Thymus (tissue), 14 donors: ENCODE measurements at places on chromosomes 16 and 17.

- no peak for DNase-seq
Observed at GRCh38 chr17:48472411-48473281, 42.6 kb upstream of the SKAP1 start.

DNA sequence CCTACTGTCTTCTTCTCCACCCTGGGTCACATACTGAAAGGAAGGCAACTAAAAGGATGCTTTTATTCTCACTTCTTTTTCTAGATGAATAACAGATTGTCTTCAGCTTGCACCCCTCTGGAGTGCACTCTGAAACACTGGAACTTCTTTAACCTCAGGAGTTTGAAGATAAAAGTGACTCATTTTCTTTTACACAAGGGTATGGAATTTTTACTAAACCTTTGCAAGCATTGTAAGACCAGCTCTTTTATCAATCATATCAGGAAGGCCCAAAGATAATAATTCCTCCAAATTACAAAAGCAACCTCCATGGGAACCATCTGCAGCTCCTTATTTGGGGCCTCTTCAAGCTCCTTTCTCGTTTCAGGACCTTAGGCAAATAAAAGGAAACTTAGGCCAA, 193.5 kb upstream of the KIF2B start:
- no peak for DNase-seq

DNA sequence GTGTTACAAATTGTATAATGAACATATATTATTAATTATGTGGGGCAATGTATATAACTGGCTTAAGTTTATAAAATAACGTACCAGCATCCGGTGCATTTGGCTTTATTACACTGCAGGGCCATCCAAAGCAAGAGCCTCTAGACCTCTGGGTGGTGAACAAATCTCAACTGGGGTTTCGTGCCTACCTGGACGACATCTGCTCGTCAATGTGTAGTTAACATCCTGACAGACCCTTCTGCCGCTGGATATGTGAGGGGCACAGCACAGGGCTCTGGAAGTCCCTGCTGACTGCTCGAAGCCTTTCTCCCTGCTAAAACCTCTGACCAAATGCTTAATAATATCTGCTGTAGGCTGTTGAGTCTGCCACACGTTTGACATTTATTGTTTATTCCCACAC, 2.3 kb downstream of the TMEM186 start:
- DNase-seq: no peak

DNA sequence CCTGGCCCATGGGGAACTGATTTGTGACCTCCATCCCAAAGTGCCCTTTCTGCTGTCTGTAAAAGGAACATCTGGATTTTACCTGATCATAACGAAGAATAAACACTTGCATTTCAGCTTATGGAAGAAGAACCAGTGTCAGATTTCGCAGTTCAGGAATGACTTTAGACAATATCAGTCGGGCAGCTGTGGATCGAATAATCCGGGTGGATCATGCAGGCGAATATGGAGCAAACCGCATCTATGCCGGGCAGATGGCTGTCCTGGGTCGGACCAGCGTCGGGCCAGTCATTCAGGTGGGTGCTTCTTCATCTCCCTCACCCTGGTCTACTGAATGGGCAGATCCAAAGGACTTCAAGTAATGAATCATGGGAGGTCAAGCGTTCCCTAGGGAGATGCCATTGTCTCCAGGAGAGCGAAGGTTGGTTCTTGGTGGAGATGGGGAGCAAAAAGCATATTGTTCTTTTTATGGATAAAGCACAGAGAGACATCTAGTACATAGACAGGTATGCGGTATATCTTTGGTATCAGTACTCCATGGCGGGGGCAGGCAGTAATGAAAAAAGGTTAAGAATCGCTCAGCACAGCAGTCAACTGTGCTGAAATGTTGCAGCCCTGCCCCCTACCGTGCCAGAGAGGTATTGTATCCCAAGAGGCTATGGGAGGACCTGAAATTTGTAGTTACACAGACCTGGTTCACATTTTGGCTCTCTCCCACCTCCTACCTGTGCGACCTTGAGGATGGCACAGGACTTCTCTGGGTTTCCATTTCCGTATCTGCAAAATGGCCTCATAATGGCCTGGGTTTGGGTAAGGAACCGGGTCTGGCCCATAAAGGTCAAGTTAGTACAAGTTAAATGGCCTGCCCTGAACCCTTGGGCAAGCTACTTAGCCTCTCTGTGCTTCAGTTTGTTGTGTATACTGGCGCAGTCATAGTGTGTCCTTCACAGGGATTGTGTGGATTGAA, 4.7 kb downstream of the COQ7 start:
- DNase-seq: peak; percentile 60

DNA sequence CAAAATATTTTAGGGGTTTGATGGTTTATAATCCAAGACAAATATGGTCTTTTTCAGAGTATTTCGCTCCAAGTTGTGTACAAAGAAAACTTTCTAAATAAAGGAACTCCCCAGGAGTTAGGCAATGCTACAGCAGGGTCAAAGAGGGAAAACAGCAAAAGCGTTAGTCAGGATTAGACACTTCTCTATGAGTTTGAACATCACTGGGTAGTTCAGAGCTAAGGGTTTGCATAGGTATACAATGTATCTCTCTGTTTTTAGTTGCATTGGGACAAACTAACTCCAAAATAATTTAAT, 34.8 kb downstream of the FAM20A start:
- no peak for DNase-seq

- no peak for DNase-seq
Observed at GRCh38 chr17:77451245-77451893, 310.6 kb downstream of the SEC14L1 start.

DNA sequence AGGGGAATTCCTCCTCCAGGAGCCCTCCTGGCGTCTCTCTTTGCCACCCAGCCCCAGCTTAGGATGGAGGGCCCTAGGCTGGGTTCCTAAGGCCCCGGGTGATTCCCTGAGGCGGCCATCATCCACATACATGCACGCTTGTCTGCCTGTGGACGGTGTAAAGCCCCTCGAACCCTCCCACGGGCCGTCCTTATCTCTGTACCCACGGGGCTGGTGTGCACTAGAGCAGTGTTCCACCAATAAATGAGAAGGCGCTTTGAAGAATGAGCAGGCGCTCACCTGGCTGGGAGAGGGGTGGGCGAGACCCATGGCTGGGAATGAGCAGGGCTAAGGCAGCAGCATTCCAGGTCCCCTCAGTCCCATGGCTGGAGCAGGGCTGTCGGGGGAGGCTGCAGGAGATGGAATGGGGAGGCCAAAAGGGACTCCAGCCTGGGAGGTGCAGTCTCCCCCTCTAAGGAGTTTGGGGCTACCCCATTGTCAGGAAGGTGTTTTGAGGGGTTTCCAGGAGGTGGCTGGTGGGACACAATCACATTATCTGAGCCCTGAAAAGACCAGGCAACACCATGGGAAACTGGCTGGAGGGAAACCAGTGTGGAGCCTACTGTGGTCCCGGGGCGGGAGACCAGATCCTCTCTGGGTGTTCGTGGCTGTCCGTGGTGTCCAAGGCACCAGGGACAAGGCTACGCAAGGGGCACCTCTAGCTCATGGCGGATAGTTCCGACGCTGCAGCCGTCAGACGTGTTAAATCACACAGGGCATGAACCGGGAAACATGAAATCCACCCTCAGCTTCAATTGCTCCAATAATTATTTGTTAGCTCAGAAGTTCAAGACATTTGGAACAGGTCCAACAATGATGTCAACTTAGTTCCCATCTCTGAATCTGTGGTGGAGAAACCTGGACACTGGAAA, 87.5 kb upstream of the DNAH17 start:
- no peak for DNase-seq

- no peak for DNase-seq
Observed at GRCh38 chr17:65121916-65122806, 15.0 kb upstream of the RGS9 start.

DNA sequence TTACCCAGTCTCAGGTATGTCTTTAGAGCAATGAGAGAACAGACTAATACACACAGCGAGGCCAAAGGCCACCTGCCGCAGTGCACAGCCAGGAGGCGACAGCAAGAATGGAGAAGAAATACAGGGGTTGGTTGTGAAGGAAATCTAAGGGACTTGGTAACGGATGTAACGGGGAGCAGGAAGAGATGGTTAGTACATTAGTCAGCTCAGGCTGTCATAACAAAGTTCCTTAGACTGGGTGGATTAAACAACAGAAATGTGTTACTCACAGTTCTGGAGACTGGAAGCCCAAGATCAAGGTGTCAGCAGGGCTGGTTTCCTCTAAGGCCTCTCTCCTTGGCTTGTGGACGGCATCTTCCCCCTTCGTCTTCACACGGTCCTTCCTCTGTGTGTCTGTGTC, 47.1 kb downstream of the TVP23C start:
- DNase-seq: no peak

DNA sequence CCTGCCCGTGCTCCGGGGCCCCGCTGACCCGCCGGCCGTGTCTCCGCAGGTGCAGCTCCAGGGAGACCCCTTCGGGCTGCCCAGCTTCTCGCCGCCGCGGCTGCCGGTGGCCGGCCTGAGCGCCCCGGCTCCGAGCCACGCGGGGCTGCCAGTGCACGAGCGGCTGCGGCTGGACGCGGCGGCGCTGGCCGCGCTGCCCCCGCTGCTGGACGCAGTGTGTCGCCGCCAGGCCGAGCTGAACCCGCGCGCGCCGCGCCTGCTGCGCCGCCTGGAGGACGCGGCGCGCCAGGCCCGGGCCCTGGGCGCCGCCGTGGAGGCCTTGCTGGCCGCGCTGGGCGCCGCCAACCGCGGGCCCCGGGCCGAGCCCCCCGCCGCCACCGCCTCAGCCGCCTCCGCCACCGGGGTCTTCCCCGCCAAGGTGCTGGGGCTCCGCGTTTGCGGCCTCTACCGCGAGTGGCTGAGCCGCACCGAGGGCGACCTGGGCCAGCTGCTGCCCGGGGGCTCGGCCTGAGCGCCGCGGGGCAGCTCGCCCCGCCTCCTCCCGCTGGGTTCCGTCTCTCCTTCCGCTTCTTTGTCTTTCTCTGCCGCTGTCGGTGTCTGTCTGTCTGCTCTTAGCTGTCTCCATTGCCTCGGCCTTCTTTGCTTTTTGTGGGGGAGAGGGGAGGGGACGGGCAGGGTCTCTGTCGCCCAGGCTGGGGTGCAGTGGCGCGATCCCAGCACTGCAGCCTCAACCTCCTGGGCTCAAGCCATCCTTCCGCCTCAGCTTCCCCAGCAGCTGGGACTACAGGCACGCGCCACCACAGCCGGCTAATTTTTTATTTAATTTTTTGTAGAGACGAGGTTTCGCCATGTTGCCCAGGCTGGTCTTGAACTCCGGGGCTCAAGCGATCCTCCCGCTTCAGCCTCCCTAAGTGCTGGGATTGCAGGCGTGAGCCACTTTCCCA, 5.9 kb downstream of the CTF1 start:
- peak; percentile 68 for DNase-seq

DNA sequence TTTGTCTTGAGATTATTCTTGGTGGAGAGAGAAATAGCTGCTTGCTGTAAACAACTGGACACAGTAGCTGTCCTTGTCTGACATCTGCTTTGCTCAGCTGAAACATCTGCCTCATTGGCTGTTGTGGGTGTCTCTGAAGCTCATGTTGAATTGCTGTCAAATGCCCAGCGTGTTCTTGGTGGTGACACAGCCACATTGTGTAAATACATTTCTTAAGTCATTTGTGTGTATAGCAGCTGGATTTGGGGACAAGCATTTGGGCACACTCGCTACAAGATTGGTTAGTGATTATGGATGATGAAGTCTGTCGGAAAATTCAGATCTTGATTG, 5.3 kb downstream of the FAM234A start:
- DNase-seq: no peak

DNA sequence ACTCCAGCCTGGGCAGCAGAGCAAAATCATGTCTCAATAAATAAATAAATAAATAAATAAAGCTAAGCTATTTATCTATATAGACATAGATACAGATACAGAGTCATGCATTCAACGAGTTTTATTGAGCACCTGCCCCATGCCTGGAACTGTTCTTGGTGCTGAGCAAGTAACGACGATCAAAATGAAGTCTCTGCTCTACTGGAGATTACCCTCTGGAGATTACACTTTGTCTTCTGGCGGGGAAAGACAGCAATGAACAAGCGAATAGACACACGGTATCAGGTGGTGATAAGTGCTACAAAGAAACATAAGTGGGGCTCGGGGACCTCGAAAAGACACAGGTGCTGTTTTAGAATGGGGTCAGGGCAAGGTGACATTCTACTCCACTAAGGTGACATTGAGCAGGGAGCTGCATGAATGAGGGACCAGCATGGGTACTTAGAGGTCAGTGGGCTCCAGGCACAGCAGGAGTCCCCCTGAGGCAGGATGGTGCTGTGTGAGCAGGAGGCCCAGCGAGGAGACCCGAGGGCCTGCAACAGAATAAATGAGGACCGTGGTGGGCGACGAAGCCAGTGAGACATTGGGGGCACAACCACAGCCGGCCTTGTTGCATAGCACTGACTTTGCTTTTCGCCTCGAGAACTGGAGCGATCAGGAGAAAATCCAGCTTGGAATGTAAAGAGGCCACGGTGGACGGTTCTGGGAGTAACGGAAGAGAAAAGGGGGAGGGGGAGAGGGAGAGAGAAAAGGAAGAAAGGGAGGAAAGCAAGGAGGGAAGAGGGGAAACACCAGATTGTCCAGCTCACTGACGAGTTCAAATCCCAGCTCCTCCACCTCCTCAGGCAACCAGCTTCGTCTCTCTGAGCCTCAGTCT, 42.4 kb upstream of the MEAK7 start:
- DNase-seq: no peak

DNA sequence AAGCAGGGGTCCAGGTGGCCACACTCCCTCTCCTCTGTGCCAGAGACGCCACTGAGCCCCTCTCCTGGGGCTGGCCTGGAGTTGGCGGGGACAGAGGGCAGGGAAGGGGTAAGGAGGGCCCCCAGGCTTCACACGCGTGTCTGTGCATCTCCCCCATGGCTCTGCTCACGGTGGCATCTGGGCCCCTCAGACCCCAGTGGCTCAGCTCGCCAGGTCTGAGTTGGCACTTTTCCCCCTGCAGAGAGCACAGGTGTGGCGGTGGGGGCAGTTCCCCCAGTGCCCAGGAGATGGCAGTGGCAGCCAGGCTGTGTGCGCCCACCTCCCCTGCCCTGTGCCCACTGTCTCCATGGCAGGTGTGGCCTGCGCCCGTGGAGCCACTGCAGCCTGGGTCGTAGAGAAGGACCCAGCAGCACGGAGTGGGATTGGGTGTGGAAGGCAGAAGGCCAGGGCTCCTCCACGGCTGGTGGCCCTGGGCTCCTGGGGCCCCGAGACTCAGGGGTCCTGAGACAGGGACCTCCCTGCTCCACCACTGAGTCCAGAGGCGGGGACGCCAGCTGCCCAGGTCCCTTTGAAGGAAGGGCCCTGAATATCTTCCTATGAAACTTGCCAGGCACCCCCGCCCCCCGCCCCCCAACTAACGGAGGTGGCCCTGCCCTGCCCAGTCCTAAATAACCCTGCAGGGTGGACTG, 4.3 kb upstream of the APRT start:
- no peak for DNase-seq

DNA sequence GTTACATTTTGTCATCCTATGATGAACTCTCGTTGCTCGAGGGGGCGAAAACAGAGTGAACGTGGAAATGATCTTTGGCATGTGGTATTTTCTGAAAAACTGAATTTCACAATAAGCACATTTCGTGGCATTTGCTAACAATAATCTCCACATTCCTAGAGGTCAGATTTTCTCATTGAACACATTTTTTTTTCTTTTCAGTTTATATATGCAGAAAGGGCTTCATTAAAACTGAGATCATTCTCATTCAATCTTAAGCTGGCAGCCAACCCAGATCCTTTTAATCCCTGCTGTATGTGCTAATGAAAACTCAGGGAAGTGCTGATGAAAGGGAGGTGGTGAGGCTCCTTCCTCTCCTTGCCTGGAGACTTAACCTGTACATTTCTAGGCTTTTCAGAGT, 52.6 kb downstream of the PRKCA start:
- DNase-seq: no peak
